ENCODE measurements at places on chromosomes 12 and 14.

- no peak for DNase-seq
Observed at GRCh38 chr12:74108729-74109128, 428.9 kb upstream of the ATXN7L3B start.

DNA sequence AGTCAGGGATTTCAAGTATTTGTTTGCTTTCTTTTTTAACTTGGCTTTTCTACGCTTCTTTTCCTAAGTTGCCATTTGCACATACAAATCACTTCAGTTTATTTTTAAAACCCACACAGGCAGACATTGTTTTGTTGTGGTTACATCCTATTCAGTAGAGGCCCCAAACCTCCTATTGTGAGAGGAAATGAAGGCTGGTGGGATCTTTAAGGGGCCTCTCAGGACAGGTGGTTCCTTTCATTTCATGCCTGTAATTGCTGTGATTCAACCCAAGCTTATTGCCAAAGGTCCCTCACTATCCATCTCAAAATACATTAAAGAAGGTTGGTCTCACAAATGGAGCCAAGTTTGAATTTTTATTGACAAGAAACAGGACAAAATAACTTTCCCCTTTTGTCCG lies 257.1 kb downstream of the ADAMTS20 start:
- peak; percentile 5 for DNase-seq

DNA sequence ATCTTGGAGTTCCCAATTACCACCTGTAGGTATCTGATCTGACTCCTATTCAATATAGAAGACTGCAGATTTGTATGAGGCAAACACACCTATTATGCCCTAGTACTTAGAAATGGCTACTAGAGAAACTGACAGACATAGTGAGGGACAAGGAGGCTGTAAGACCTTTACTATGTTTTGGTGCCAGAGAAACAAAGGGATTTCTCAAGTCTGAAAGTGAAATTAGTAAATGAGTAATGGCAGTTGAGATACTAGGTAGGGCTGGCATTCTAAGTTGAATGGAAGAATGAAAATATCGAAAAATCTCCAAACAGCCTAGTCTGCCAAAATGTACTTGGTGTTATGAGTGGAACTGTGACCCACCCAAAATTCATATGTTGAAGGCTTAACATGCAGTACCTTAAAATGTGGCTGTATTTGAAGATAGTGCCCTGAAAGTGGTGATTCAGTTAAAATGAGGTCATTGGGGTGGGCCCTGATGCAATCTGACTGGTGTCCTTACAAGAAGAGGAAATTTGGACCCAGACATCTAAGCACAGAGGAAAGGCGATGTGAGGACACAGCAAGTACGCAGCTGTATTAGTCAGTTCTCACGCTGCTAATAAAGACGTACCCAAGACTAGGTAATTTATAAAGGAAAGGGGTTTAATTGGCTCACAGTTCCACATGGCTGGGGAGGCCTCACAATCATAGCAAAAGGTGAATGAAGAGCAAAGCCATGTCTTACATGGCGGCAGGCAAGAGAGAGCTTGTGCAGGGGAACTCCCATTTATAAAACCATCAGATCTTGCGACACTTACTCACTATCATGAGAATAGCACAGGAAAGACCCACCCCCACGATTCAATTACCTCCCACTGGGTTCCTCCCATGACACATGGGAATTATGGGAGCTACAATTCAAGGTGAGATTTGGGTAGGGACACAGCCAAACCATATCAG lies 127.0 kb downstream of the APAF1 start:
- DNase-seq: no peak

DNA sequence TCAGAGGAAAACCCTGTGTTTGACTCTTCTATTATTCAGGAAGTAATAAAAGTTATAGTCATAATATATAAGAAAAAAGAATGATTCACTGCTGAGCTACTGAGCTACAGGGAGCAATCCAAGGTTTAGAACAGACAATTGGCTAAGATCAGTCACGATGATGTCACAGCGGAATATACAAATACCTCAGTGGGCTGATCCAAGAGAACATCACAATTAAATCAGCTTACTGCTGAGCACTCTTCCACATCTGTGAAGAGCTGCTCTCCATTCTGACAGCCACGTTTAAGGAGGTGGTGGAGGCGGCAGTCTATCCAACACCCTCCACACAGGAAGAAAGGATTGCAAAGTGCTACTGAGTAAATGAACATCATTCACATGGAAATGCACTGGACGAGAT lies 271.0 kb downstream of the APAF1 start:
- DNase-seq: no peak

- no peak for DNase-seq
Observed at GRCh38 chr12:109523071-109523470, 45.6 kb downstream of the UBE3B start.

DNA sequence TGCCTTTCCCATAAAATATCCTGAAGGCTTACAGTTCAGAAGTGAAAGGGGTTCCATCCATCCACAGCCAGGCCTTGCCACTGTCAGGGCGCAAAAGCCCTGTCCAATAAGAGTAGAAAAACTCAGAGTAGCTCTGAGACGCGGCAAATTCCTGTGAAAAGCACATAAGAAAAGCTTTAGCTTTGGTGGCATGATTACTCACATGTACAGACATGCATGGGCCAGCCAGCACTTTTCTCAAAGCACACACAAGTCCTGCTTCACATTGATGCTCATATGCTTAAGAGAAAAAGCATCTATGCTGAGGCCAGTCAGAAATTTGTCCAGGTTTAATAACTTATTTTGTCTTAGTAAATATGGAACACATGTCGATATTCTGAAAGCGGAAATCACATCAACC lies 25.5 kb downstream of the CLEC1A start:
- DNase-seq: no peak

- DNase-seq: no peak
Observed at GRCh38 chr14:69895109-69895508, 15.9 kb downstream of the SMOC1 start.

- peak; percentile 93 for DNase-seq
Observed at GRCh38 chr12:123931686-123932321, 40.8 kb downstream of the CCDC92 start.

- no peak for DNase-seq
Observed at GRCh38 chr12:27790179-27790578, 10.1 kb upstream of the MANSC4 start.

DNA sequence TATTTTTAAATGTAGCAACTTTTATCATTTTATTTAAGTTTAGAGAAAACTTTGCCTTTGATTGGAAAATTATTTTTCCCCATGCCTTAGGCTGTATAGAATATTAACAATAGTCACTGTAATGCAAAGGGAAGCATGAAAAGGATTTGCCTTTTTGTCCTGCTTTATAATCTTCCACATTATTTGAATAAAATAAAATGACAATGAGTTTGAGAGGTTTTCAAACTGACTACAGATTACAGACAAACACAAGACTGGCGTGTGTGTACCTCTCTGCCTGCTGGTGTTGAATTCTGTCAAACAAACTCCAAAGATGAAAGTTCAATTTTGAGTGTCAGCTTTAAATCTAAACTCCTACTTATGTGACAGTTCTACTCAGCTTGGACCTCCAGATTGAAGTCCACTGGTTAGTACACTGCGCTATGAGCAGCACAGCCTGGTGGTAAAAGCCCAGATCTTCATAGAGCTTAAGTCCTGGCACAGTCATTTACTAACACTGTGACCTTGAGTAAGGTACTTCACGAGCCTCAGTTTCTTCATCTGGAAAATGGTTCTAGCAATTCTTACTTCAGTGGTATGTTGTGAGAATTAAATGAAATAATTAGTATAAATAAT lies 98.3 kb upstream of the CPNE8 start:
- DNase-seq: no peak

DNA sequence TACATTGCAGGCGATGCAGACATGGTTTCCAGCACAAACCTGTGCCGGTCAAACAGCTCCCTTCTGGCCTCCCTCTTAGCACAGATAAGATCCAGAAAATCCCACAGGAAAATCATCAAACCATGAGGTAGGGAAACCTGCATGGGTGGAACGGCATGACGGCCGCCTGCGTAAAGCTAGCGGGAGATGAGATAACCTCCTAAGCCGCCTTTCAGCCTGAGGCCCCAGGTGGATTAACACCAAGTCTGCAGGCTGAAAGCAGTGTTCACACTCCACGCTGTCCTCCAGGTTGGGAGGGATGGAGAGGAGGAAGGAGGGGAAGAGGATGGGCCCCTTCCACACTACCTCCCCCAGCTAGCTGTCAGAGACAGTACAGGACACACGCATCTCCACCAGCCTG lies 63.8 kb downstream of the TSPAN11 start:
- no peak for DNase-seq

GRCh38 chr12:124716208-124717130 lies 147.2 kb downstream of the SCARB1 start:
- DNase-seq: no peak

GRCh38 chr12:51371295-51371953 lies 19.8 kb downstream of the GALNT6 start:
- no peak for DNase-seq

All from Jurkat, Clone E6-1 (cell line).